Neural crest cell (in vitro differentiated cells): ENCODE measurements at places on chromosomes 2 and 18. TPM values are rescaled to one million over a fixed set of nuclear protein-coding genes. Genes with fewer than 3 reads are reported as not detected.

Gene COL4A3
- total RNA-seq: not detected in 2 replicates

Gene XPO1
- 233 and 238 TPM in 2 replicates for total RNA-seq

DNA sequence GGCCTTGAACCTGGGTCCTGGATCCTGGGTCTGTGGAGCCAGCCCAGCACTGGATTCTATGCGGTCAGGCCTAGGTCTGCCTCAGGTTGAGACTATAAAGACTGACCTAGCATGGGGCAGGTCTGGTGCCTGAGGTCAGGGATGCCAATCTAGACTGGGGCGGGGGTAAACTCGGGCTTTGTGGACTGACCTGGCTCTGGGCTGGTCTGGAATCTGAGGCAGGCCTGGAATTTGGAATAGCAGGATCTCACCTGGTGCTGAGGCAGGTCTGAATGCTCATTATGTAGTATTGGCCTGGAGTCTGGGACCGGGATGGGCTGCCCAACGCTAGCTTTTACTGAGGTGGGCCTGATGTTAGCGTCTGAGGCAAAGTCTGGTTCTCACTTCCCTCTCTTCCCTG, 256.0 kb downstream of the KIAA1328 start:
- DNase-seq: no peak

Gene NCOA1
- 19.8 and 20.1 TPM in 2 replicates for total RNA-seq

DNA sequence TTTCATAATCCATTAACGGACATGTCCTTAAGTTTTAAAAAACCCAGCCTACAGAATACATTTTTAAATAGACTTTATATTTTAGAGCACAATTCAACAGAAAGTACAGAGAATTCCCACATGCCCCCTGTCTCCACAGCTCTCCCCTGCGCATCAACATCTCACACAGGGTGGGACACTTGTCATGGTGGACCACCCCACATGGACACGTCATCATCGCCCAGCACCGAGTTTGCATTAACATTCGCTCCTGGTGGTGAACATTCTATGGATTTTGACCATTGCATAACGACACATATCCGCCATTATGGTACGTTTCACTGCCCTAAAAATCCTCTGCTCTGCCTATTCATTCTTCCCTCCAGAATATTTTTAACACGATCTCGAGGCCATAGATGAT, 1.1 kb upstream of the KCNF1 start:
- no peak for DNase-seq

Gene MC5R
- total RNA-seq: not detected in 2 replicates

Gene AKAIN1
- not detected in 2 replicates for total RNA-seq

Gene OXER1
- 1.7 and 1.8 TPM in 2 replicates for total RNA-seq

Gene CAPG
- 24.3 and 32.6 TPM in 2 replicates for total RNA-seq

- DNase-seq: no peak
These were observed 4.2 kb downstream of the UGP2 start for GRCh38 chr2:63845866-63846265.

- no peak for DNase-seq
These were observed 426.1 kb downstream of the PARD3B start for GRCh38 chr2:204971206-204971907.

Gene ADAM23
- 31.2 and 34.0 TPM in 2 replicates for total RNA-seq

Gene TEKT4
- total RNA-seq: not detected in 2 replicates

DNA sequence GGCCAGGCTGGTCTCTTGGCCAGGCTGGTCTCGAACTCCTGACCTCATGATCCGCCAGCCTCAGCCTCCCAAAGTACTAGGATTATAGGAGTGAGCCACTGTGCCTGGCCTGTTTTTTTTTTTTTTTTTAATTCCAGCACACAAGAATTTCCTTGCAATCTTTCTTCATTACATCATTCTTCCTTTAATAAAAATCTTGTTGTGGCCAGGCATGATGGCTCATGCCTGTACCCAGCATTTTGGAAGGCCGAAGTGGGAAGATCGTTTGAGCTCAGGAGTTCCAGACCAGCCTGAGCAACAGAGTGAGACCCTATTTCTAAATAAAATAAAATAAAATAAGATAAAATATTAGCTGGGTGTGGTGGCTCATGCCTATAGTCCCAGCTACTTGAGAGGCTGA, 21.4 kb upstream of the PLEKHM3 start:
- no peak for DNase-seq

Gene ALLC
- not detected in 2 replicates for total RNA-seq

DNA sequence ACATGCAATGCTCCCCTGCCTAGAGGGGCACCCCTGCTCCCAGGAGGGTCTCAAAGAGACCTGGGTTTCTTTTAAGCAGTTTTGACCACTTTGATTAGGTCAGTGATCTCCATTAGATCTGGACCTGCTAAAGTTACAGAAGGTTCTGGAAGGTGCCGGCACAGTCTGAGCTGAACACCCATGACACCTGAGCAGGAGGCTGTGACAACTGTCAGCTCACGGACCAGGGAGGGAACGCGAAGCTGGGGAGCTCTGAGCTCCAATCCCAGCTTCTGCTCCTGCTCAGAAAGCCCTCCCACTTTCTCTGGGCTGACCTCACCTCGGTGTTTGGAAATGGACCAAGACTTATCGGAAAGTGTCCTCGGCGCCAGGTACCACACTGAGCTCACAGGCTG, 113.8 kb downstream of the NFATC1 start:
- DNase-seq: no peak

DNA sequence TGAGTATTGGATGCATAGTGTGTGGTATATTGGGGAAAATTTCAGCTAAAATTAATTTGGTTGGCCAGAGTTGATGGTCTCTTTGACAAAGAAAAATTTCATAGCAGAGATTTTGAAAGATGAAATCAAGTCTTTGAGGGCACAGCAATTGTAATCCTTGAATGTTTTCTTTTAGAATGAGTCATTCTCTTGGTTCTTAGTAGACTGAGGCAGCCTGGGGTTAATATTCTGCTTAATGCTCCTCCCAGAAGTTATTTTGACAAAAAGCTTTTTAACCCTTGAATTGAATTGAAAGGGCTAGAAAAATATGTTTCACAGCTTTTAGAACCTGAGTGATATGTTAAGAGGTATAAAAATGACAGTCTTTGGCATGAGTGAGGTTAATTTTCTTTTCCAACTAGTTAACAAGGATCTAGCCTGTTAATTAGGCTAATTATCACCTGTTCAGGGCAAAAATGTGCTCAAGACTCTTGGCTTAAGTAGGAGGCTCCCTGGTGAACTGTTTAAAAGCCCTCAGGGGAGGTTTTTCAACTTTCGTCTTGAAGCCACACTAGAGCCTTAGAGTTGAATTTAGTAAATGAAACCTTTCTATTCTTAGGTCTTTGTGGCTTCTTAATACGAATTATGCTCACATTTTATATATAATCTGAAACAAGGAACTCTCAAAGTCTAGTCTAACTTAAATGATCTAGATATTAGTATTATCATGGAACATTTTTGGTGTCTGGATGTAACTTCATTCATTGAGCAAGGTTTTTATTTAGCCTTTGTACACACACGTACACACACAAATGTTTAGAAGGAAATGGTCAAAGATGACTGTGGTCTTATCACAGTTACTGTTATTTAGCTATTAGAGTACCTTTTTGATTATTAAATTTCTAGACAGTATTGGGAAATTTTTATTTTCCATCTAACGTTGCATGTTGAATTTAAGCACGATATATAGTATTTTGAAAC, 272.5 kb downstream of the ZNF407 start:
- DNase-seq: no peak

Gene SLC16A14
- total RNA-seq: 13.0 and 14.2 TPM in 2 replicates

Gene IL36RN
- total RNA-seq: not detected in 2 replicates

GRCh38 chr2:227450311-227450841, 21.6 kb upstream of the AGFG1 start:
- DNase-seq: no peak

- no peak for DNase-seq
These were observed 76.9 kb upstream of the NABP1 start for GRCh38 chr2:191601060-191601459.

Gene ASB18
- not detected in 2 replicates for total RNA-seq

Gene DYSF
- 2.2 and 2.4 TPM in 2 replicates for total RNA-seq

GRCh38 chr18:41767960-41768359, 187.1 kb upstream of the PIK3C3 start:
- no peak for DNase-seq

Gene PXDN
- 217 and 218 TPM in 2 replicates for total RNA-seq

Gene SERPINB7
- total RNA-seq: not detected in 2 replicates

DNA sequence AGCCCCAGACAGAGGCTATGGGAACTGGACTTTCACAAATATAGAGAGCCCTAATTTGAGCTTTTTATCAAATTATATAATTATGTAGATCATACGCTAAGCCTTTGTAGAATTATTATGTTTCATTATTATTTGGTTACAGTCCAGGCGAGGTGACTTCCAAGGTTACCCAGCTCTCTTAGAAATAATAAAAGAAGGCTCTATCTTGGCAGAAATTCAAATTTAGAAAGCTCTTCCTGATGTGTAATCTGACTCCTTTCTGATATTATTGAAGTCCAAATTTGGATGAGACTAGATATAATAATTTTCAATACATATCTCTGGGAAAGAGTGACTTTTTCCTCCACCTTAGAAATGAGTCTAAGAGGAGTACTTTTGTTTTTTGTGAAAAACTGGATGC, 4.8 kb upstream of the SLC38A11 start:
- DNase-seq: no peak

DNA sequence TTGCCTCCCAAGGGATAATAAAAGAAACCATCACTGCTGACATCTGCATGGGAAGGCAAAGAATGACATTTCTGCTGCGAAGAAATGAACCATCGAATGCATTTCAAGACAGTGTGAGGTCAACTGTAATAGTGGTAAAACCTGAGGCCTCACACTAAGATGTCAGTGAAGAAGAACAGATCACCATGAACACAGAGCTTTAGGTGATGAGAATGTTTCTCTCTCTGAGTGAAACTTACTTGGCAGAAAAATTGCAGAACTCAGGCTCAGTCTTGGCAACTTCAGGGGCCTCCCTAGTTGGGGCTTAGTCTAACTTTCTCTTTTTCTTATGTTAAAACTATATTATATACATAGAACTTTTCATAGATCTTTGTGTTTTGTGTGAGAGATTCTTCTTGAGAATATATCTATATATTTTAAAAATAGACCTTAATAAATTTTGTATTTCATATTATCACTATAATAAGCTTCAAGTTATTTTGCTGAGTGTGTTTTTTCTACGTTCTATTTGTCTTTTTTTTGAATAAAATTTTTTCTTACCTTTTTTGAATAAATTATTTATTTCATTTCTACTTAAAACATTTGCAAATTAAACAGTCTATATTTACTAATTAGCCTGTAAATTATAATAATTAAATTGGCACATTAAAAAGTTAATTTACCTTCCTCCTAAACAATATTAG, 427.5 kb upstream of the TRIB2 start:
- no peak for DNase-seq

DNA sequence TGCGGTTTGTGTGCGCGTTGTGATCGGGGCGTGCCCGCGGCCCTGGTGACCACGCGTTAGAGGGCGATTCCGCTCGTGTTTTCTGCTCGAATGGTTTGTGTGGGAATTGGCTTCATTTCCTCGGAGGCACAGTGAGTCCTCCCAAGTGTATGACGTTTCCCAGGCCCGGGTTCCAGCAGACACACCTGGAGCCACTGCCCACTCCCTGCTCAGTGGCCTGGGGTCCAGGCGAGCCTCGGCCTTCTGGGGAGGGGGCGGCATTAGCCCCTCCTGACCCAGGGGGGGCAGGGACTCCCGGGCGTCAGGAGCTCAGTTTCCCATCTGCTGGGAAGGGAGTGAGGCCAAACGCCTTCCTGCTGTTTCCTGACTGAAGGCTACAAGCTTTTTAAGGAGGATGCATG, 92.1 kb downstream of the NFATC1 start:
- DNase-seq: no peak

- DNase-seq: no peak
These were observed 24.9 kb upstream of the RMND5A start for GRCh38 chr2:86695053-86695691.

- DNase-seq: no peak
These were observed 77.4 kb downstream of the NAB1 start for GRCh38 chr2:190726255-190726654.
